ENCODE measurements at places on chromosomes 4 and X.
A peak's percentile ranks its signal among the peaks of the same experiment; 100 is the strongest.

DNA sequence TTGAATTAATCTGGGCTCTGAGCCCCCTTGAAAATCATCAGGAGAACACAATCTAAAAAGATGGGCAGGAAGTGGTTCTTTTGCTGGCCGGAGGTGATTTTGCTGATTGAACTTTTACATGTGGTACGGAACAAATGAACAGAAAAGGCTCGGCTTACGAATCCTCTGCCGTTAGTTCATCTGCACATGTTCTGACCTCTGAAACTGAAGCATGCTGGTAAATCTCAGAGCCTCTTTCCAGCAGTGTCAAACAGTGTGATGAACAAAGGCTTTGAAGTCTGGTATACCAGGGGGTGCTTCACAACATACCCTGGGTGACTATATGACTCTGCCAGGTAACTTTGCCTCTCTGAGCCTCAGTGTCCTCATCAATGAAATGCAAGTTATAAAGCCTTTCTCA, 194.2 kb upstream of the C1QTNF7 start:
- peak; percentile 41 for DNase-seq

GRCh38 chr4:37188100-37188499, 56.4 kb upstream of the NWD2 start:
- DNase-seq = peak; percentile 15

DNA sequence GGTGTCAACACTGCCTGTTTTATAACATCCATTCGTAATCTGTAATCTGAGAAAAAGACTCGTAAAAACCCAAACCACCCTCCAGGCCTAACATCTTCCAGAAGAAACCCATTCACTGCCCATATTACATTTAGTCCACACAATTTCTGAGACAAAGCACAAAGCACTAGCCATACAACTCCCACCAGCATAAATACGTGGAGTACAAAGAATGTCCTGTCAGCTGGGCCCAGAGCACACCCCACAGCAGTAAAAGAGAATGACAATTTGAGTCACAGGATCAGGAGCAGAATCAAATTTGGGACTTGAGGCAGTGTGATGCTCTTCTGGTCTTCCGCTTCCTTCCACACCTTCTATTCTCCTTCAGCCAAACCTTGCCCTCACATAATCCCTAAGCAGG, 6.8 kb downstream of the MECP2 start:
- no peak for DNase-seq

GRCh38 chr4:107589269-107589668, 130.8 kb downstream of the PAPSS1 start:
- DNase-seq = no peak

DNA sequence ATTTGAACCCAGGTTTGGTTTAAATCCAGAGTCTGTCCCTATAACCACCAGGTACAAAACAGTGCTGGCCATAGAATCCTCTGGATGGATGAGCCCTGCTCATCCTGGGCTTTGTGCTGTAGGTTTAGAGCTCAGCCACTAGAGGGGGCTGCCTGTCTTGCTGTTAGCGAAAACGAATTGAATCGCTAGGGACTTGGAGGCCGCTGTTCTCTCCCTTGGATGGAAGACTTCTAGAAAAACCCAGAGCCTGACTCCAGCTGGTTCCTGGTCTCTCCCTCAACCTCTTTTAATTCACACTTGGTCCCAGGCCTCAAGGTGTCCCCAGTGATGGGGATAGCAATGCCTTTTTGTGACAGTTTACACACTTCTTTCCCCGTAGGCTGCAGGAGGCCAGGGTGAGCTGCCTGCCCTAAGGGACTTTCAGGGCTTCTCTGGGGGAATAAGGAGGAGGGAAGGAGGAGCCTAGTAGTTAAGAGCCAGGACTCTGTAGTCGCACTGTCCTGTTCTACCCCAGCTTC, 8.7 kb downstream of the RIPPLY1 start:
- DNase-seq = peak; percentile 66

DNA sequence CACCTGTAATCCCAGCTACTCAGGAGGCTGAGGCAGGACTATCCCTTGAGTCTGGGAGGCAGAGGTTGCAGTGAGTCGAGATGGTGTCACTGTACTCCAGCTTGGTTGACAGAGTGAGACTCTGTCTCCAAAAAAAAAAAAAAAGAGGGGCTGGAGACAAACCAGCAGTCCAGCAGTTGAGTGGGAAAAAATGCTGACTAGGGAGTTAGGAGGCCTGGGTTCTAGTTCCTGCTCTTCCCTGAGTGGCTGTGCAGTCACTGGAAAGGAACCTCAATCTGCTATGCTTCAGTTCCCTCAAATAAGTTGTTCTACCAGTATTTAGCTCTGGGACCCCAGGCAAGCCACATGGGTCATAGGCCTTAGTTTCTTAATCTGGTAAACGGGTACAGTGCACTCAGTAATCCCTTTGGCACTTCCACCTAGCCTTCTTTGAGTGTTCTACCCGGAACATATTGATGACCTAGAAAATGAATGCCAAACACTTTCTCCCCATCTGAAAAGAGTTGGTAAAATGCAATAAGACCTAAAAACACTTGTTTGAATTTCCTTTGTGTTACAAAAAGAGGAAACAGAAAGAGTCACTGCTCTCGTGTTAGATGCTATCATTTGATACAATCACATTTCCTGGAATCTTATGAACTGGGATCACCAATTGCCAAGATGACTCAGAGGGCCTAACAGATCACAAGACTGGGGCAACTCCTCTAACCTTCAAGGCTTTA, 99.3 kb upstream of the EGFL6 start:
- DNase-seq = peak; percentile 5

DNA sequence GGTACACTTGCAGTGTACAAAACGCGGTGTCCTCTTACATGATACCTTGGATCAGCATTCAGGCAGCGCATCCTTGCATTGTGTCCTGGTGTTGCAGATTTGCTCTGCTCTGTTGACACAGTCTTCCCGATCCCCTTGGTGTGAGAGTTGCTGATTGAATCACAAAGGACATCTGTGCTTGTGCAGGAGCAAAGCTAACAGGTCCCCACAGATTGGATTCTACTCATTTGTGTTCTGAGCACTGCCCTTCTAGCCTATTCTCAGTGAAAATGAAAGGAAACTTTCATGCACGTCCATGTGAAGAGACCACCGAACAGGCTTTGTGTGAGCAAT, 171.4 kb downstream of the FRMPD4 start:
- no peak for DNase-seq

DNA sequence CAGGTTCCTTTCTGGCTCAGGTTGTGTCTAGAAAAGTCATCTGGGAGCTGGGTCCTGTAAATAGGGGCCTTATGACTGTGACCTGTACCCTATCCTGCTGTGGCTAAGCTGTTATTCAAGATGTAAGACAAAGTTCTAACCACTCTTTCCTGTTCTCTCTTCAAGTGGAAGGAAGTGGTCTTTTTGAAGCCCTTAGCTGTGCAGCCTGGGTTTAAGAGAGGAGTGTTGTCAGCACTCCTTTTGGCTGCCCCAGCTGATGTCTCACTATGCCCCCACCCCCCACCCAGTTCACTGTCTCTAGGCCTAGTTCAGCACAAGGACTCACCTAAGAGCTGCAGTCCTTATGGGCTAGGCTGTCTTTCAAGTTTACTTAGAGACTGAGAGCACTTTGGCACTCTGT, 1069.5 kb downstream of the FAM133A start:
- DNase-seq = peak; percentile 62

DNA sequence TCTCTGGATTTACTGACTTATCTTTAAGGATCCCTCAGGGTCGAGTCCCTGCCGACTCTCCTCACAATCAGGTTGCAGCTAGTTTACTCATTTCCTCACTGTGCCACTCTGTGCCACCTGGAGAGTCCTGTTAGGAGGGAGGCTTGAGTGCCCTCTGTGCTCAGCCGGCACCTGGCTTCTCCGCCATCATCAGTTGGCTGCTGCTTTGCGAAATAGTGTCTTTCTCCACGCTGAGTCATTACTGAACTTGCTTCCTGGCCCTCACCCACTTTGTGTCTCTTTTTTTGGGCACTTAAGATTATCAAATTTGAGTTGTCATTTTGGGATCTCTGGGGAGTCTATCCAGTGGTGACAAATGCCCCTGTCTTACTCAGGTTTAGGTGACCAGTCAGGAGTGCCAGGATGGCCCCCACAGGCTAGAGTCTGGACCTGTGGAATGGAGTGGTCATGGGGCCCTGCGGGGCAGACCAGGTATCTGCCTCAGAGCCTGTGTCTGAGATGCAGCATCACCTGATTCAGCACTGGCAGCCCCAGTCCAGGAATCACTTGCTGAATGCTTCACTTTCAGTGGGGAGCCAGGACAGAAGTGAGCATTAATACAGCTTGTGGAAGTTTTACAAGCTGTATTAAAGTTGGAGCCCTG, 37.7 kb downstream of the JADE1 start:
- peak; percentile 21 for DNase-seq

- no peak for DNase-seq
Observed at GRCh38 chr4:56313132-56313531, 74.2 kb downstream of the AASDH start.

DNA sequence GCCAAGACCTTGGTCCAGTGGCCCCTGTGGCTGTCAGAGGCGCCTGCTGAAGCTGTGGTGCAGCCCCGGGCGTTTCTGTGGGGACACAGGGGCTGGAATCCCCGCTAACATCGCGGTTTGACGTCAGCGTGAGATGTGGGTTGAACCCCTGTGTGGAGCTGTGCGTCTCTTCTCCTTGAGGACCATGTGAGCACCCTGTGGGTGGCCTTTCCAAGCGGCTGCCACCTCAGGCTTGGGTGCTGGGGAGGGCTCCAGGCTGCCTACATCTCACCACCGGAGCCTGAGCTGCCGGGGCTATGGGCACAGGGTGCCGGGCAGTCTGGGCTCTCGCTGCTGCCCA, 27.7 kb downstream of the UVSSA start:
- no peak for DNase-seq

- DNase-seq = no peak
Observed at GRCh38 chr4:69759189-69759604, 1.2 kb downstream of the SULT1B1 start.

- DNase-seq = no peak
Observed at GRCh38 chr4:40122941-40123340, 66.3 kb downstream of the N4BP2 start.

DNA sequence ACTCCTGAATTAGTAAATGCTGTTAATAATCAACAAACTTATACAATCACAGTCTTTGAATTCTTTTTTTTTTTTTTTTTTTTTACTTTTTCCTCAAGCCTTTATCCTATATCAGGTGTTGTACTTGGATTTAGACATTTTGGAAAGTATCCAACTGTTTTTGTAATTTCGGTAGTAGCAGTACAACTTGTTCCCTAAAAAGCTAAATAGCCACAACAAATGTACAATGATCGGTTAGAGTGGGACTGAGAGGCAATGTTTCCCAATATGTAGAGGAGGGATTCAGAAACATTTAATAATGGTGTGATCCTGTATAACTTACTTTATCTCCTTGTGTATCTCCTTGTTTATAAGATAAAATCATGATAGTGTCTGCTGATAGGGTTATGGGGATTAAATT, 343.1 kb downstream of the GRID2 start:
- DNase-seq = no peak

GRCh38 chr4:183012879-183013729, 86.0 kb upstream of the WWC2 start:
- DNase-seq = no peak

DNA sequence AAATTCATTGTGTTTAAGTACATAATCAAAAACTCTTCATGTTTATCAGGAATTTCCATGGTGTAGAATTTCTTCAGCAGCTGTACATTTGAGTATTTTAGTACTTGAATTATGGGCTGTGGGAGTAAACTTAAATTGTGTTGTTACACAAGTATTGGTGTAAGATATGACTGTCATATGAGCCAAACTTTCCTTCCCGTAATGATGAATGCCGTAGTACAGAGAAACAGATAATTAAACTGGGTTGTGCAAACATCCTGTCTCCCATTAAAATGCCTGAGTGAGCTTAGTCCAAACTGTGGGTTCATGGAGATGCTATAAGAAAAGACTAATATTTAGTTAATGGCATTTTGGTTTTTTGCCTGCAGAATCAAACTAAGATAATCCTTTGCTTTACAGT, 159.2 kb downstream of the SLC4A4 start:
- no peak for DNase-seq

GRCh38 chr4:112076919-112077608, 68.2 kb upstream of the FAM241A start:
- no peak for DNase-seq

GRCh38 chr4:26048950-26049349, 134.9 kb downstream of the SMIM20 start:
- no peak for DNase-seq

GRCh38 chr4:153246446-153247115, 42.3 kb downstream of the TRIM2 start:
- DNase-seq = no peak

DNA sequence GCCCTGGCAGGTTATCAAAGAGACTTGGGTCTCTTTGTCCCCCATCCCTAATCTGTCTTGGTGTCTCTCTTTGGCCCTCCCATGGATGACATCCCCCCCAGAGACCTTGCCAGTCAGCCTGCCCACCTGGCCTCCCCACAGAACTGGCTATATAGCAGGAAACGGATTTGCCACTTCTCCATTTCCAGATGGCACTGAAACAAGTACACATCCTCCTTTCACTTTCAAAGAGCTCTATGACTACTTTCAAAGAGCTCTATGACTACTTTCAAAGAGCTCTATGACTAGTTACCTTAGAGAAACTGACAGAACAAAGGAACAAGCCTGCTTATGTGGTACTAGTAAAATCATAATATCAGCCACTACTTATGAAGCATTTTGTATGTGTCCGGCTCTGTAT, 175.3 kb downstream of the MAML3 start:
- DNase-seq = peak; percentile 63

- DNase-seq = no peak
Observed at GRCh38 chrX:53266914-53267313, 14.5 kb downstream of the IQSEC2 start.

- no peak for DNase-seq
Observed at GRCh38 chr4:3819210-3819919, 53.2 kb downstream of the ADRA2C start.

DNA sequence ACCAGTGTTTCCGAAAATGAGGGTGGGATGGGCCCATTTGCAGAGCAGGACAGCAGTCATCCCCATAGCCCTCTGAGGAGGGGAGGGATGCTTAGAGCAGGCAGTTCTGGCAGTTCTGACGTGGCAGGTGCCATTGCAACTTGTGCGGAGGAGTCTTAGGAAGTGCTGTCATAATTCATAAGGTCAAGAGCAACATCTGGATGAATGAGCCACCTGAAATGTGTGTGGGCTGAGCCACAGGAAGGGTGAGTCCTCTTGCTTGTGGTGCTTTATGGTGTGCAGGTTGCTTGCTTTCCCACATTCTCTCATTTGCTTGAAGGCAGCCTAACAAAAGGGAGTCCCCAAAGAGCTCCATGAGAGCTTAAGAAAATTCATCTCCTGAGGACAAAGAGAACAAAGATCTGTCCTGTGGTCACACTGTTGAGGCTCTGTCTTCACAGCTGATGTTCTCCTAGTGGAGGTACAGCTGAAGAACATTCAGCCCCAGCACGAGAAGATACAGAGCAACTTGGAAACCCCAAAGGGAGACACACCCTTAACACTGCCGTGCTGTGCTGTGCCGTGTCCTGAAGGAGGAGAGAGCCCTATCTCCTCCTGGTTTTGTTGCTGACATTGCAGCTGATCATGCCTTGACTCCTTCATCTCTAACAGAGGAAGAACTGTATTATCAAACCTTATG, 60.3 kb downstream of the DLG3 start:
- DNase-seq = peak; percentile 48

GRCh38 chr4:89316211-89316610, 8.6 kb upstream of the GPRIN3 start:
- DNase-seq = no peak

All from activated CD4-positive, alpha-beta T cell treated with anti-CD3 and anti-CD28 coated beads, Interleukin-2, Interleukin-6, amounts not matched to agents 100 ng/mL and 50 ng/mL, durations not matched to agents 16 hours and 8 hours (primary cell).